ENCODE measurements at places on chromosomes 3 and 15.

- no peak for DNase-seq
Measured at GRCh38 chr15:85073556-85074194, 92.0 kb downstream of the PDE8A start.

- peak; percentile 87 for DNase-seq
Measured at GRCh38 chr3:46987743-46988401, 8.4 kb downstream of the NBEAL2 start.

DNA sequence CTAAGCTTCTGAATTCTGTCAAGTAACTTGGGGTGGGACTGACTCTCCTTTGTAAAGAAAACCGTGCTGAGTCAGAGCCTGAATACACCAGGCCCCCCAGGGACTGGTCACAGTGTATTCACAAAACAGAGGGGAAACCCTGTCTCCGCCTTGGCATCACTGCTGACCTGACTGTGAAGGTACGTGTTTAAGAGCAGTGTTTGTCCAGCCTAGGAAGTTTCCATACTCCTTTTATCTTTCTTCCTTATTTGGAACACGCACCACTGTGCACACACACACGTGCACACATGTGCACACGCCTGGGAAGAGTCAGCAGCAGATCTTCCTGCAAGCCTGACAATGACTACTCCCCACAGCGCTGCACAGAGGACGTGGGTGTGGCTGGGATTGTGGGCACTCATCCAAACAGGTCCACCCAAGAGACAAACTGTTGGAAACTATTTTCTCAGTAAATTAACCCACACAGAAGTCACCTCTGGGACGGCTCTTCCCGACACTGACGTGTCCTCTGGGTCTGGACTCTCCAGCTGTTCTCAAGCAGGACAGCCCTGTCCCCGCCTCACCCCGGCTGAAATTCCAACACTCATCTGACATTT lies 87.7 kb downstream of the ATP10A start:
- DNase-seq: no peak

- no peak for DNase-seq
Measured at GRCh38 chr15:83890587-83890986, 236.7 kb downstream of the ADAMTSL3 start.

- no peak for DNase-seq
Measured at GRCh38 chr15:52163321-52164190, 27.6 kb downstream of the GNB5 start.

GRCh38 chr3:167691366-167691765 lies 37.6 kb upstream of the WDR49 start:
- no peak for DNase-seq

GRCh38 chr3:68228856-68229255 lies 574.4 kb upstream of the SUCLG2 start:
- no peak for DNase-seq

GRCh38 chr3:151859233-151859673 lies 14.2 kb upstream of the SUCNR1 start:
- DNase-seq: no peak

- DNase-seq: no peak
Measured at GRCh38 chr15:77185242-77185785, 114.4 kb upstream of the TSPAN3 start.

DNA sequence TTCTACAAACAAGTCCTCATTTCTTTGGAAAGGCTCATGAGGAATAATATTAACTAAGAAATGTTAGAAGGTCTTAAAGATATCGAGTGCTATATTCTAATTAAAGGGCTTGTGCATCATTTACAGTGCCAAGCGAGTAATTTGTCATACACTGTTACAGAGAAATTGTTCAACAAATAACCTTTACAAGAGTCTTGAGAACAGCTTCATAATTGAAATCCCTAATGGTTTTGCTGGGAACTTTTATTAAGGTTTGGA lies 209.5 kb downstream of the MECOM start:
- DNase-seq: no peak

DNA sequence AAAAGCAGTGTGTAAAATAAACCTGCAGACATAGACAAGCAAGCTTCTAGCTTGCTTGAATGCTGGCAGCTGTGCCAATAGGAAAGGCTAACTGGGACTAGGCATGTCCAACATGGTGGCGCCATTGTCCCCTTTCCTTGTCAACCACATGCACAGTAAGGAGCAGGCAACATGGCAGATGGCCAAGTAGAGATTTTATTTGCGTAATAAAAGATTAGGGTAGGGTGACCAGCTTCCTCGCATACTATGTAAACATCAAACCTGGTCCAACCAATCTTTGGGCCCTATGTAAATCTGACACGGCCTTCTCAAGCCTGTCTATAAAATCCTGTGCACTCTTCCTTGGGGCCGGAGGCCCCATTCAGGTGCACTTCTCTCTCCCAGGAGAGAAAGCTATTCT lies 575.4 kb upstream of the GOLIM4 start:
- no peak for DNase-seq

GRCh38 chr3:69115731-69116130 lies 6.7 kb downstream of the LMOD3 start:
- DNase-seq: no peak

DNA sequence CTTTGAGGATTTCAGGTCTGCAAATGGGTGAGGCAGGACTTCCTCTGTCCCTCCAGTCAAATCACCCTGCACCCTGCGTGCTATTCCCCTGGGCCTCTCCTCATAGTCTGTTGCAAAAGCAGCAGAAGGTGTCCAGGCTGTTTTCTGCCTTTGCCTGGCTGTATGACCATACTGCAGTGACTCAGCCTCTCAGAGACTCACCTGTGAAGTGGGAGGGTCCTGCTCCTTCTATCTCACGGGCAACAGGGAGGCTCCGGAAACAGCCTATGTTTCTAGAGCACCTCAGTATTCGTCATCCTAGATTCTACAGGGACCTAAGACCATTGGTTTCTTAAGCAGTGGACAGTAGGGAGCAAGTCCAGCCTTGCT lies 216.4 kb downstream of the TLE3 start:
- no peak for DNase-seq

GRCh38 chr3:9468460-9468859 lies 71.0 kb downstream of the SETD5 start:
- no peak for DNase-seq

DNA sequence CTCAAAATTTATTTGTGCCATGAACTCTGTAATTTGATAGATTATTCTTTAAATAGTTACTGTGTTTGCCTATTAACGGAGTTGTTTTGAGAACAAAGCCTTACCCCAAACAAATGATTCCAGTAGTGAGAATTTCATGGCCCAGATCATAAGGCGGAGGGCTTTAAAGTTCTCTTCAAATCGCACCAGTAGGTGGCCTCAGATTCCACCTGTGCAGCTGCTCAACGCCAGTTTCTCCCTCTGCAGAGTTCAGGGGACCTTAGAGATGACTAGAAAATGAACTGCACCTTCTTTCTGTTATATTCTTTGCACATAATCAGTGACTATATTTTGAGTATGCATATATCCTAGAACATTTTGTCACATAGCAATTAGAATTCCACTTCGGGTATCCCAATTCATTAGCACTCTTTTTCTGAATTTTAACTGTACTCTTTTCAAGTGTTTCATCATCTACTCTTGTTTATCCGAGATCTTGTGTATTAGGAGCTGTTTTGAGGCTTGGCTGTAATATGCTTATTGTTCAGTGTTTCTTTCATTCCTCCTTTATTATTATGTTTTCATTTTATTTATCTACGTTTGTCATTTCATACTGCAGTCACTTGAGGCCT lies 232.6 kb upstream of the CHRM5 start:
- peak; percentile 13 for DNase-seq

- DNase-seq: no peak
Measured at GRCh38 chr15:64763874-64764273, 11.5 kb downstream of the RBPMS2 start.

DNA sequence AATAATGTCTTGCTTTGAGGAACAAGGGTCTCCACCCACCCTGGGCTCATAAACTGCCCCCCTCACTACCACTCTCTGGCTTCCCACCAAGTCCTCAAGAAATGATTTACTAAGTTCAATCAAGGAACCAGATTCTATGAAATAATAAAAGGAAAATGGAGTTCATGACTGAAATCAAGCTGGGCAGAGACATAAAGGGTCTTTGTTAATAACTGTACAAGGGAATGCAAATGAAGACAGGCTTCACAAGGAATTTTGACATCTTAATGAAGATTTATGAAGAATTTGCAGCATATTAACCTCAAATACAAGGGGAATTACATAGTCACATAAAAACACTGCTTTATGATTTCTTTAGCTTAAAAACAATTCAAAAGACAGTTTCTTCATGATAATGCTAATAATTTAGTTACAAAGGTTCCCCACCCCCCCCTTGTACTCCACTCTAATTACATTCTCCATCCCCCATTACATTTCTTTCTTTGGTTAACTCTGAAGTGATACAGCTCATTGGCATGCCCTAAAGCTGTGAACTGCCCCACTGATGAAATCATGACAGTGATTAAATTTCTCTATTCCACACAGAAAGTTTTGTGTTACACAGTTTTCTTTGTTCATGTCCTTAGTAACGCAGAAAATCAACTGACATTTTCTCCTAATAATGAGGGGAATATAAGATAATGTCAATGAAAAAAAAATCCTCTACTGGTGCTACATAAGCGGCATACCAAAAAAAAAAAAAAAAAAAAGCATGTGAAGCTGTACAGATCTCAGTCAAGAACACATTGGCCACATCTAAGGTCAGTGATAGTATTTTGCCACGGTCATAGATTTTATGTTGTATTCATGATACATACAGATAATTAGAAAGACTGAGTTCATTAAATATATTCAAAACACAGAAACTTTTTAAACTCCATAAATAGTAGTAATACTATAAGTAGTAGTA lies 54.4 kb downstream of the WWTR1 start:
- no peak for DNase-seq

DNA sequence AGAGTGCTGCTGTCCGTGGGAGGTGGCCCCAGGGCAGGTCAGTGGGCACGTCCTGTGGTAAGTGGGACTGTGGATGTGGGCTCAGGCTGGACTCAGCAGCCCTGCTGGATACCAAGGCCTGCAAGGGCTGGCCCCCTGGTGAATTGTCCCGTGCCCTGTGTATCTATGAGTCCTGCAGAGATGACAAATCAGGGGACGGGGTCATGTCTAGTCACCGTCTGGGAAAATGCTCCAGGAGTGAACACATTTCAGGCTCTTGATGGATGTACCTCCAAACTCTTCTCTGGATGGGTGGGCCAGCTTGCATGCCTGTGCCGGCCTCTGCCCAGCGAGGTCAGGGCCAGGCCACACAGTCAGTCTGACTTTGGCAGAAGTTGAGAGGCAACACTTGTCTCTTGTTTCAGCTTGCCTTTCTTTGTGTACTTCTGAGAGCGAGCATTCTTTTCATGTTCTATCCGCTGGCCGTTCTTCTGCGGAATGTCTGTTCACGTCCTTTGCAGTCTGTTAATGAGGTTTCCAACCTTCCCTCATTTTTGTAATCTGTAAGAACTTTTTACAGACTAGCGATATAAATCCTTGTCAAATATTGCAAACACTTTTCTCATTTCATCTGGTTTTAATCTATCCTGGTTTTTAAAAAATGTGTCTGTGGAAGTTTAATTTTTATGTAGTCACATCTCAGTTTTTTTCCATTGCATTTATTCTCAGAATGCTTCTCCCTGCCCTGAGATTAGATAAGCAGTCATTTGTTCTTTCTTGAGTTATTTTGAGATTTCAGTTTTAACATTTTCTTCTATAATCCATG lies 11.4 kb upstream of the STAB1 start:
- DNase-seq: no peak

DNA sequence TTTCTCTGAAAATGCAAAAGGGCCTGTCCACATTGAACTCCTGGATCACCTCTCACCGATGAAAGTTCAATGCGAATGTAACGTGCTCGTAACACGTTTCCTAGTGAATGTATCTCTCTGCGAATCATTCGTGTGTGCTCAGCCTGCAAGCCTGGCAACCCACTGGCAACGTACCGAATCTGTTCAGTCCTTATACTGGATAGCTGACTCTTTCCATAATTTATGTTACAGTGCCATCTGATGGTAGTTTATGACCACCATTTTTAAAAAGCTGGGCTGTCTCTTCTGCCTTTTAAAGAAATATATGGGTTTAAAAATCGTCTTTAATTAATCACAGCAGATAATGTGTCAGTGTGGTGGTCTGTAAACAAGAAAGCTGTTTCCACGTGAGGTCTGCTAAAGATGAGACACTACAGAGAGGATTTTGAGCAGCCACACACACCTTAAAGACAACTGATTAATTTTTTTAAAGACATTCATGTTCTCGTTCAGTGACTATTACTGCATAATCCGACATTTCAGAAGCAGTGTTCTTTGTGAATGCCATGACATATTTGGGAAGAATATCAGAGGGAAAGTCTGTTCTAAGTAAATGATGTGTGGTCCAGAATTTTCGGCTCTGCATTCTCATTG lies 69.4 kb upstream of the FOXP1 start:
- peak; percentile 40 for DNase-seq

GRCh38 chr3:180720012-180720411 lies 40.7 kb upstream of the CCDC39 start:
- no peak for DNase-seq

DNA sequence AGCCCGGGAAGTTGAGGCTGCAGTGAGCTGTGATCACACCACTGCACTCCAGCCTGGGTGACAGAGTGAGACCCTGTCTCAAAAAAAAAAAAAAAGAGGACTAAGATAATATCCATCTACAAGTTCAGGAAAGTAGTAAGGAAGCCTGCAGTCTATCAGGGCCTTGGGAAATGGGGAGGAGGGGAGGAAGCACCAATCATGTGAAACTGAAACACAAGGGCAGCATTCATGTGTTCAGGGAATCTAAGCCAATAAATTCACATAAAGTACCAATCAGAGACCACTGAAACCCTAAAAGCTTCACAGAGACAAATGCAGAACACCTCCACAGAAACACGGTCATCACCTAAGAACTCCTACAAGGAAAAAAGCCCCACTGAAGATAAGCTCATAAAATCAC lies 22.9 kb upstream of the HHATL start:
- DNase-seq: no peak

DNA sequence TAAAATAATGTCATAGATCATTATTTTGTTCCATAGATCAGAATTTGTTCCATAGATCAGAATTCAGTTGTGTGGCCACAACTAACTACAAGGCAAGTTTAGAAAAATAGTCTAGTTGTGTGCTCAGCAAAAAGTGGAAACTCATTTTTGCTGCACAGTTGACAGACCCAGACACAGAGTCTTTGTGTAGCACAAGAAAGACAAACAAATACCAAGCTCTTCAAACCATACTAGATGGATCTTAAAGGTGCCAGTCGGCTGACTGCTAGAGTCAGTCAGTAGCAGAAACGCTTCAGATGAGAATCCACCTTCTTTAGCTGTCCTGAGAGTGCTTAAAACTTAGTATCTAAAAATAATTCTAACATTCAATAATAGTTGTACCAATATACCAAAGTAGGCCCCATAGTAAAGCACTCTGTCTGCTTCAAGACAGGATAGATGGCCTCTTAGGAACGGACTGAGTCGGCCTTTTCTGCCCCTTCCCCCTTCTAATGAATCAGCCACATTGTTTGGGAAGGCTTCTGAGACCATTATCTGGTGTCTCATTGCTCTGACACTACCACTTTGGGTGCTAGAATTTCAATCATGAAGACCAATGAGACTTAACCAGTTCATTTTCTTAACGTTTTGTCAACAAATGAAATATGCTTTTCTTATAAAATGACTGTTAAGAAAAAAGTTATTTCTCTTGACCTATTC lies 27.7 kb upstream of the SLC4A7 start:
- no peak for DNase-seq

GRCh38 chr3:134822090-134822489 lies 27.0 kb downstream of the EPHB1 start:
- no peak for DNase-seq

- DNase-seq: no peak
Measured at GRCh38 chr3:191238321-191238817, 39.3 kb downstream of the OSTN start.
